AG04450 (cell line): ENCODE measurements at places on chromosomes 1 and 21.

GRCh38 chr1:18611311-18611710, 19.3 kb upstream of the PAX7 start:
- no peak for DNase-seq

GRCh38 chr1:96756789-96757188, 35.2 kb downstream of the PTBP2 start:
- DNase-seq: no peak

- DNase-seq: no peak
Measured at GRCh38 chr1:10888291-10888690, 91.8 kb upstream of the CASZ1 start.

DNA sequence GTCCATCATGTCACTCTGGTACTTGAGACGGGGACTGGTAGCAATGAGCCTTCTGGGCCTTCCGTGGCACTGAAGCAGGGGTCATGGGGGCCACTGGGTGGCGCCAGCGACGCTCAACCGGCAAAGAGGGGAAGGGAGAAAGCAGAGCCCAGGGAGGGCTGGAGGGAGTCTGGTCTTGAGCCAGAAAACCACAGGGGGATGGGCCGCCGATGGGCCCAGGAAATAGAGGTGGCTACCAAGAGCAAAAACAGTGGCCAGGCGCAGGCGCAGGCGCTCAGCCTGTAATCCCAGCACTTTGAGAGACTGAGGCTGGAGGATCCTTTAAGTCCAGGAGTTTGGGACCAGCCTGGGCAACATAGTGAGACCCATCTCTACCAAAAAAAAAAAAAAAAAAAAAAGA, 21.8 kb downstream of the EXOC8 start:
- no peak for DNase-seq

- no peak for DNase-seq
Measured at GRCh38 chr1:182716740-182717720, 32.6 kb upstream of the RGS8 start.

GRCh38 chr1:27383039-27383605, at the start of gene CD164L2:
Gene CD164L2 (minus strand): TSS chr1:27383333. CDS start chr1:27383239, 94 bp downstream.
- no peak for DNase-seq

DNA sequence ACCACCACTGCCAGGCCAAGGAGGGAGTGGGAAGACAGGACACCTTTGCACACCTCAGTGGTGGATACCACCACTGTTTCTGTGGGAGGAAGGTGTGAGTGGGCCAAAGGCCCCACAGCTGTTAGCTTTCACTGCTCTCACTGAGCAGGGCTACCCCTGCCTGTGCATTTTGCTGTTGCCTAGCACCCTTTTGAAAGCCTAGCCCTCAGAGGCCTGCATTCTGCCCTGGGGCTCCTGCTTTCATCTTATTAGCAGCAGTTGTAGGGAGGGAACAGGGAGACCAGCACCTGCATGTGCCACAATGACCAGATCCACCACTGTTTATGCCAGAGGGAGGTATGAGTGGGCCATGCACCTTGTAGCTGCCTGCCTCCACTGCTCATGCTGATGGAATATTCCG, 110.9 kb upstream of the C21orf91 start:
- DNase-seq: no peak

DNA sequence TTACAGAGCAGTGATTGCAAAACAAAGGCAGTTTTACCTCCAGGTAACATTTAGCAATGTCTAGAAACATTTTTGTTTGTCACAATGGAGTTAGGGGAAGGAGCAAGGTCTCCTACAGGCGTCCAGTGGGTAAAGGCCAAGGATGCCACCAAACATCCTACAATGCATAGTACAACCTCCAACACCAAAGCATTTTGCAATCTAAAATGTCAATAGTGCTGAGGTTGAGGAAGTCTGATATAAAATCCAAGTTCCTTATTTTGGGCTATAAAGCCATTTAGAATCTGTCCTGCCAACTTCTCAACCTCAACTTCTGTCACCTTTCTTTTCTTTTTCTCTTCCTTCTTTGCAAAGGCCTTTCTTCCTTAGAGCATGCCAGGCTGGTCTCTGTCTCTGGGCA, 111.2 kb downstream of the FASLG start:
- no peak for DNase-seq

DNA sequence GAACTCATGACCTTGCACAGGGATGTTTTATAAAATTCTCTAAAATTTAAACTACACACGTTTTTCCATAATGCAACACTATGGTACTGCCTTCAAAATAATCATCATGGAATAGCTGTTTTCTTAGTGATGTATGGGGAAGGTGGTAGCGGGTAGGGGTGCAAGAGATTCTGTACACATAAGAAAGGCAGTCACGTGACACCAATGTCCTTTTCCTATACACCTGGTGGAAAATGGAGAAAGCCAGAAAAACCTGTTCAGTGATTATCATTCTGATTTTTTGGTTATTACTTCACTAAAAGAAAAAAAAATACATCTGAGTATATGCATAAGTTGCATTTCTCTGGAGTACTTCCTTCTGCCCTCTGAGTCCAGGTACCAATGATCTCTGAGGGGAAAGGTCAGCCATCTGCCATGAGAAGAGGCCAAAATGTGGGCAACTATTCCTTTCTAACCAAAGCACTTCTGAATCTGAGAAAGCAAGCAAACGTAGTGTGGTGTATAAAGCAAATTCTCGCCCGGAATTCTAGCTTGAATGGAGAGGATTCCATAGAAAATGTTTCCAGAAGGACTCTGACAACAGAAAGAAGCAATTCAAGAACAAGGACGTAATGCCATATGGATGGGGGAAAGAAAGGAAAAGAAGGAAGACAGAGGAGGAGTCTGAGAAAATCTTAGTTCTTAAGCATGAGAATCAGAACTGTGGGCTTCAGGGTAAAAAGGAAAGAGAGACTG, 137.3 kb downstream of the RERE start:
- no peak for DNase-seq

- no peak for DNase-seq
Measured at GRCh38 chr1:183575606-183576005, 14.7 kb downstream of the NCF2 start.

- no peak for DNase-seq
Measured at GRCh38 chr1:168473126-168473525, 70.7 kb downstream of the XCL2 start.

GRCh38 chr1:8815582-8816151, 1.8 kb downstream of the RERE start:
- DNase-seq: no peak

DNA sequence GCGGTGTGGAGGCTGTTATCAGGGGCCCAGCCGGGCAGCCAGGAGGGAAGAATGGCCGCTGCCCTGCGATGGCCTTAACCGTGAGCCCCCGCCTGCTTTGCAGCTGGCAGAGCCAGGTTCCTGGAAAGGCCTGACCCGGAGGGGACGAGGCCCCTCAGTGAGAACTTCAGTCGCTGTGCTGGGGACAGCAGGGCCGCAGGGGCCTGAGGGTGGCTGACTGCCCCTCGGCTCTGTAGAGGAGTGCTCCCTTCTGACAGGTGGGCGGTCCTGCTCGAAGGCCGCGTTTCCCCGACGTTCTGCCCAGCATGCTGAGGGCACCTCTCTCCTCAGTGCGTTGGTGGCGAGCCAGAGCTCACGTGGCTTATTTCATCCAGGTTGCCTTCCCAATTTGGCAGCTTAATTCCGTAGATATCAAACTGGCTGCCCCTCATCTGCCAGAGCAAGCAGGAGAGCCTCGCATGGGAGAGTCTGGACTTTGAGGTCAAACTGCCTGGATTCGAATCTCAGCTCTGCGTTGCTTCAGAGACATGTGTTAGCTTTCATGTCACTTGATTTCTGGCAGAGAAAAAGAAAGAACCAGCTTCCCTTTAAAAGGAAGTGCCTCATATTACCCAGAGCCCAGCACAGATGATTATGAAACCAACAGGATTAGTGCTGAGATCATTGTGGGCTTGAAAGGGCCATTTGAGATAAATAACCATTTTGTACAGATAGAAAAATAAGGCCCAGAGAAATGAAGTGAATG, 239.8 kb downstream of the SDCCAG8 start:
- no peak for DNase-seq

DNA sequence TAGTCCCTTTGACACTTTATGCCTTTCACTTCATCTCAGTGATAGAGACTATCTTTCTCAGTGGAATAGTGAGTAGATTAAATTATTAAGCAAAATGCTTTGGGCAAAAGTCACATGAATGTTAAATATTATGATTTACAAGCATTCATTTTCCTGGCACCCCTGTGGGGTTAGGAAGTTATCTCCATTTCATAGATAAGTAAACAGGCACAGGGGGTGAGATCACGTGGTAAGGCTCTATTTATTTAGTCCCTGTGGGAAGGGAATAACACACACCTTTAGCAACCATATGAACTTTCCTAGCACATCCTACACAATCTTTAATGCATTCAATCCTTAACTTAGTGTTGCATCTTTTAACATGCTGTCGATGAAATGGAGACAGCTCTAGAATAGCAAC, 12.3 kb downstream of the PSMB2 start:
- no peak for DNase-seq

DNA sequence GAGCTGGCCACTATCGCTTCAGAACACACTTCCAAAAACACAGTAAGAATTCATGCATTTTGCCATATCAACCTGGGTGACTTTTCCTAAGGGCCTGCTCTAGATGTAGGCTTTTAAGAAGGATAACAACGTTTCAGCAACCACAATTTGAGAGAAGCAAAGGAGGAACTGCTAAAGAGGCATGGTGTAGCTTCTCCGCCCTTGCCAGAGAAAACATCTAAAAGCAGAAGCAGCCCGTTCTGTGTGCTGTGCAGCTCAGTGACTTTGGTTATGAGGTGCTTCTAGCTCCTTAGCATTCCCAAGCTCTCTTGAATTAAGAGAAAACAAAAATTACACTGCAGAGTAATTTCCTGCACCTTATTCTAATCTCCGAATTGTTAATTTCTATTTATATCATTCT, 2.7 kb downstream of the PER3 start:
- DNase-seq: no peak

DNA sequence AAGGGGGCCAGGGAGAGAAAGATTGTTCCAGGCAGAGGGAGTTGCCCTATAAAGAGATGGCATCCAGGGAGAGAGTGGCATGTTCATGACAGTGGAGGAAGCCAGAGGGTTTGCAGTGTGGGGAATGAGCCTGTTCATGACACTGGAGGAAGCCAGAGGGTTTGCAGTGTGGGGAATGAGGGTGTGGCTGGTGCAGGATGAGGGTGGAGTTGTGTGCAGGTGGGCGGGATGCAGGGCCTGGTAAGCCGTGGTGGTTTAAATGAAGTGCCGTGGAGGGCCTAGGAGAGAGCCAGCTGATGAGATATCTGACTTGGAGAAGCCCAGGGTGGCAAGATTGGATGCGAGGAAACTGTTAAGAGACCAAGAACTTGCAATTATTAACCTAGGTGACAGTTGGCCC, 131.8 kb downstream of the CAMTA1 start:
- no peak for DNase-seq

DNA sequence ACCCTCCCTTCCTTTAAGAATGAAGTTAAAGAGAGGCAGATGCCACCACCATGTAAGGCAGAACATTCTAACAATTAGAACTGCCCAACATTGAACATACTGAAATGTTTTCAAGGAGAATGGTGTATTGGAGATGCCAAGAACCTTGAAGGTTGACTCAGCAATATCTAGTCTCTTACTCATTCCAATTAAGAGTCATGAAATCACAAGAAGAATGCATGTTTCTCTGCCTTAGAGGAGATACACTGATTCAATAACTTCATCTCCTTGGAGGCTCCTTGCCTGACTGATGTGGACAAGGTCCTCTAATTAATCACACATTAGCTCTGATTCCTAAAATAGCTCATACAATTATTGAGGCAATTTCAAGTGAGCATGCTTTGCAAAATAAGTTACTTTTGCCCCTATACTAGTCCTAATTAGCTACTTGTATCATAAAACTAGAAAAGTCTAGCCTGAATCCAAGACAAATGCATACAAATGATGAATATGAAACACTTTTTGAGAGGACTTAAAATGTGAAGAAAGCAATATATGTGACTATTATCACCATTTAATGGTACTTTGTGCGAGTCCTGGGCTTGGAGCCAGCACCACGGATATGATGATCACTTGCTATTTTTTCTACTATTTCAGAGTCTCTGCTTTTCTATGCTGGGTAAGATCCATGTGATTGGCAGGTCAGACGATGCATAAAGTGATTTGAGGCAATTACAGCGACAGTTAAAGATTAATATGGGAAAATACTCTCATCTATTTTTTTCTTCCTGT, 114.5 kb downstream of the DSCAM start:
- DNase-seq: no peak

- DNase-seq: no peak
Measured at GRCh38 chr1:48245106-48245505, 22.6 kb downstream of the SLC5A9 start.

DNA sequence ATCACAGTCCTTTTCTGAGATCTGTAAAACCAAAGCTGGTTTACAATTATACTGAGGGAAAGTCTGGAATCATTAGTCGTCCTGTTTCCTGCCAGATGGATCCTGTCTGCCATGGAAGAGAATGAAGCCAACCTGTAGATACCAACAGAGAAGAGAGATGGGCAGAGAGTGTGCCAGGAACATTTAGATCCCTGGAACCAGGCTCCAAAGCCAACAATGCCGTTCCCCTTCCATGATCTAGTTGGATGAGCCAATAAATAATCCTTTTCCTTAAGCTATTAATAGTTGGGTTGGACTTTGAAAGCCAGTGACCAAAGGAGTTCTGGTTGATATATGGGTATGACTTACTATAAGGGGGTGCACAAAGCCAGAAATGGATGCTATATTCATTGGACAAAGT, 15.0 kb downstream of the CAPN8 start:
- no peak for DNase-seq

DNA sequence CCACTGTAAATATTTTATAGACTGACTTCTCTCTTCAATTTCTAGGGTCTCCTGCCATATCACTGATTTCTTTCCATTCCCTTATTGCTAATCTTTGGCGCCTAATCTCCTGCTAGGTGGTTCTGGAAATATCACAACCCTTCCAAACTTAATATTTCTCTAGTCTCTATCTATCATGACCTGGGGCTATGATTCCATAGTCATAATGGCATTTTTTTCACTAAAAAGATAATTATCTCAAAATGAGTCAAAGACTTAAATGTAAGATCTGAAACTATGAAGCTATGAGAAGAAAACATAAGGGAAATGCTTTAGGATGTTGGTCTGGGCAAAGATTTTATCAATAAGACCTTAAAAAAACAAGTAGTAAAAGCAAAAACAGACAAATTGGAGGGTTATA, 74.2 kb downstream of the LEPR start:
- DNase-seq: no peak
